ENCODE measurements at places on chromosomes 5 and 9. TPM values are rescaled to one million over a fixed set of nuclear protein-coding genes. Genes with fewer than 3 reads are reported as not detected.

The NR5A1 gene
- total RNA-seq = not detected

The ZNF608 gene
- total RNA-seq = 6.9 TPM

The SPINK13 gene
- total RNA-seq = not detected

The LCN15 gene
- total RNA-seq = not detected

The SLC6A18 gene
- total RNA-seq = not detected

The NEURL1B gene
- total RNA-seq = 2.9 TPM

The LCN10 gene
- not detected for total RNA-seq

The ZFYVE16 gene
- total RNA-seq = 37.1 TPM

Data from mammary epithelial cell (primary cell).